Activated naive CD4-positive, alpha-beta T cell treated with anti-CD3 and anti-CD28 coated beads, Interleukin-2, amount 10 ng/mL, durations not matched to agents 5 hours and 36 hours (primary cell): ENCODE measurements at places on chromosomes 12 and 14. TPM values are rescaled to one million over a fixed set of nuclear protein-coding genes. Genes with fewer than 3 reads are reported as not detected.

The NXPH4 gene
- total RNA-seq, result 0.29 TPM

The SIX6 gene
- total RNA-seq, result not detected

The CD69 gene
- total RNA-seq, result 147 TPM

The DIO3 gene
- total RNA-seq, result not detected
